ENCODE measurements at places on chromosomes 4 and X.
A peak's percentile ranks its signal among the peaks of the same experiment; 100 is the strongest.

DNA sequence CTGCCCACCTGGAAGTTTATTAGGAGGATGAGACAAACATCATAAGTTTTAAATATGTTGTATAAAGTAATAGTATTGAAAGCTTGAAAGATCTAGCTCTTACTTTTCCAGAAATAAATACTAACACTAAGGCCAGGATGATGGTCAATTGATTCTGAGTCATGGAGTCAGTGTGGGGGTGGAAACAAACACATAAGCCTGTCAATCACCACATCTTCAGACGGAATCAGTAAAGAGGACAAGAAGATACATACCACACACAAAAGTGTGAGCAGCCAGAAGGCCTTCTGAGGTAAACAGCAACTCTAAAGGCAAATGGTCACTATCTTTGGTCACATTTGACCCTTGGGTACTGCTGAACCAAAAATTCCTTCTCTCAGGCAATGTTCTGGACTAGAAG lies 365.0 kb upstream of the RASGEF1B start:
- no peak for DNase-seq

- no peak for DNase-seq
Observed at GRCh38 chrX:125378205-125378604, 58.5 kb downstream of the TEX13C start.

DNA sequence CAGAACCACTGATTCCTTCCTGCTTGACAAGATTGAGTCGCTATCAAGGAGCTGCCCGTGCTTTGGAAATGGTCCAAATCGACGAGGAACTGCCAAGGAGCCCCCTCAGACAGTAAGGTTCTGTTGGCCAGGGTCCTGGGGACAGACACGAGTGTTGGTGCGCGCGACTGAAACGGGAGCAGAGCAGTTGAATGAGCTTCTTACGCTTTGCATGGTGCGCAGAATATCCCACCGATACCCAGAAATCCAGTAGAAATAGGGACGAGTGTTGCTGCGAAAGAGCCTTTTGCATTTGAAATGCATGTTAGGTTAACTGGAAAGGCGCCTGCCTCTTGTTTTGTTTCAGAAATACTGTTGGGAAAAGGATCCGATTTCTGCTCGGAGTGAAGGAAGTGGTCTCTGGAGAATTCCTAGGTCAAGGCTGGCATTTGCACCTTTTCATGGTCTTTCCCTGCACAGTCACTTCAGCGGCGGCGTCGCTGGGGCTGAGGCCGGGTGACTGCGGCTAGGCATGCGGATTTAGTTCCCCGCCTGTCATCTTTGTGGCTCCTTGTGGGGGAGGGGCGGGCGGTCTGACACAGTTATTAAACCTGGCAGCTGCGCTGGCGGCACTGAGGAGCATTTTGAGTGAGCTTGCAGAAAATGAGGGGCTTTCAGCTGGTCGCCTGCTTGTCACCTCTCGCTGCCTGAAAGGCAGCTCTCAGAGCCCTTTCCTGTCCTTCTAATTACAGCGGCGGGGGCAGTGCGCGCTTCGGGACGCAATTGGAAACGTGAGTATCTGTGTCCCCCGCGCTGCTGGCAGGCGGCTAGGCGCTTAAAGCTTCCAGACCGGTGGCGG lies 51.5 kb upstream of the TRIM2 start:
- DNase-seq, result peak; percentile 20

DNA sequence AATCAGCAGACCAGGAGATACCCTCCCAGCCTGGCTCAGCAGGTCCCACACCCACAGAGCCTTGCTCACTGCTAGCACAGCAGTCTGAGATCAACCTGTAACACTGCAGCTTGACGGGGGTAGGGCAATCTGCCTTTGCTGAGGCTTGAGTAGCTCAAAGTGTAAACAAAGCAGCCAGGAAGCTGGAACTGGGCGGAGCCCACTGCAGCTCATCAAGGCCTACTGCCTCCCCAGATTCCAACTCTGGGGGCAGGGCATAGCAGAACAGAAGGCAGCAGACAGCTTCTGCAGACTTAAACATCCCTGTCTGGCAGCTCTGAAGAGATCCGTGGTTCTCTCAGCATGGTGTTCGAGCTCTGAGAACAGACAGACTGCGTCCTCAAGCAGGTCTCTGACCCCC lies 15.1 kb upstream of the GABRA2 start:
- DNase-seq, result no peak

- no peak for DNase-seq
Observed at GRCh38 chrX:14712096-14712495, 160.8 kb downstream of the FANCB start.

- DNase-seq, result no peak
Observed at GRCh38 chr4:183249854-183250253, 70.2 kb downstream of the CLDN22 start.

DNA sequence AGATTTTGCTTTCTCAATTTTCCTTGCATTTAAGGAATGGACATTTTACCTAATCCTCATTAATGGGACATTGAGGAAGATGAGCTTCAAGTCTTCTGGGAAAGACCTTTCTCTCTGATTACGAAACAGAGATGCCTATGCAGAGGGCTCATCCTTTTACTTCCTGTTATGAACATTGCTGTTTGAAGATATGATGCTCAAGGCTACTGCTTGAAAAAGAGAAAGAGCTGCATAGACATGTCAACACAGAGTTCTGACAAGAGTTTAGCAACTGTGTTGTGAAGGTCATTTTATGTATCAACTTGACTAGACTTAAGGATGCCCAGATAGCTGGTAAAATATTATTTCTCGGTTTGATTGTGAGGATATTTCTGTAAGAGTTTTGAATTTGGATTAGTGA lies 13.8 kb upstream of the GNPDA2 start:
- no peak for DNase-seq

DNA sequence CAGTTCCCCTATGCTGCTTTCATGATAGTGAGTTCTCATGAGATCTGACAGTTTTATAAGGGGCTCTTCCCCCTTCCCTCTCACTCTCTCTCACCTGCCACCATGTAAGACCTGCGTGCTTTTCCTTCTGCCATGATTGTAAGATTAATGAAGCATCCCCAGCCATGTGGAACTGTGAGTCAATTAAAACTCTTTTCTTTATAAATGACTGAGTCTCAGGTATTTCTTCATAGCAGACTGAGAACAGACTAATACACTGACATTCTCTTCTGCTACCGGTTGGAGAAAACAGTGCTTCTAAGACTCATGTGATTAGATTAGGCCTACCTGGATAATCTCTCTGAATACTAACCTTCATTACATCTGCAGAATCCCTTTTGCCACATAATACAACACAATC lies 45.4 kb upstream of the TRPC5OS start:
- no peak for DNase-seq

- no peak for DNase-seq
Observed at GRCh38 chr4:110663738-110664444, 41.0 kb upstream of the PITX2 start.

DNA sequence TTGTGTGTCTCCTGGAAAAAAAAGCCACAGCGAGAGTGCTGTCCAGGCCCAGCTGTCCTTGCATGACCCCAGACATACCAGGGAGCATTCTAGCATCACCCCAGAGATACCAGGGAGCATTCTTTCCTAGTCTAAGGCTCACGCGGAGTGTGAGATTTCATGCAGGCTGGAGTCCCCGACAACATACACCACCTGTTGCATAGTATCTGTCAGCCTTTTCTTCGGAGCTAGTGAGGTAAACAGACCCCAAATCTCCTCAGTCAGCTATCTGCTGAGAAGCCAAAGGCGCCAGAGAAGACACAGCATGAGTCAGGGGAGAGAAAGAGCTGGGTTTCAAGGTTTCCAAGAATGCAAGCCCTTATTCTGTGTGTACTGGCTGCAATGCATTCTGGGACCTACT lies 23.1 kb upstream of the ZXDA start:
- no peak for DNase-seq

- no peak for DNase-seq
Observed at GRCh38 chr4:24770667-24771066, 24.7 kb upstream of the SOD3 start.

GRCh38 chrX:113802837-113803236 lies 781.0 kb upstream of the HTR2C start:
- DNase-seq, result no peak

GRCh38 chr4:81131066-81131465 lies 84.0 kb downstream of the PRKG2 start:
- no peak for DNase-seq

- no peak for DNase-seq
Observed at GRCh38 chr4:139223682-139224317, 46.8 kb upstream of the ELF2 start.

- no peak for DNase-seq
Observed at GRCh38 chr4:123547216-123548165, 150.9 kb downstream of the SPRY1 start.

- no peak for DNase-seq
Observed at GRCh38 chr4:102318105-102318504, 27.2 kb downstream of the SLC39A8 start.

DNA sequence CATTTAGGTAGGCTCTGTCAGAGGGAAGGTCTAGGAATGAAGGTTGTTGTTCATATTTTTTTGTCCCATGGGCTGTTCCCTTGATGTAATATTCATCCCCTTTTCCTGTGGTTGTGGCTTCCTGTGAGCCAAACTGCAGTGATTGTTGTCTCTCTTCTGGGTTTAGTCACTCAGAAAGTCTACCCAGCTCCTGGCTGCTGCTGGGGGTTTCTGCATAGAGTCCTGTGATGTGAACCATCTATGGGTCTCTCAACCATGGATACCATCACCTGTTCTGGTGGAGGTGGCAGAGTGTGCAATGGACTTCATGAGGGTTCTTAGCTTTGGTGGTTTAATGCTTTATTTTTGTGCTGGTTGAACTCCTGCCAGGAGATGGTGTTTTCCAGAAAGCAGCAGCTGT lies 122.8 kb downstream of the ZC4H2 start:
- no peak for DNase-seq

DNA sequence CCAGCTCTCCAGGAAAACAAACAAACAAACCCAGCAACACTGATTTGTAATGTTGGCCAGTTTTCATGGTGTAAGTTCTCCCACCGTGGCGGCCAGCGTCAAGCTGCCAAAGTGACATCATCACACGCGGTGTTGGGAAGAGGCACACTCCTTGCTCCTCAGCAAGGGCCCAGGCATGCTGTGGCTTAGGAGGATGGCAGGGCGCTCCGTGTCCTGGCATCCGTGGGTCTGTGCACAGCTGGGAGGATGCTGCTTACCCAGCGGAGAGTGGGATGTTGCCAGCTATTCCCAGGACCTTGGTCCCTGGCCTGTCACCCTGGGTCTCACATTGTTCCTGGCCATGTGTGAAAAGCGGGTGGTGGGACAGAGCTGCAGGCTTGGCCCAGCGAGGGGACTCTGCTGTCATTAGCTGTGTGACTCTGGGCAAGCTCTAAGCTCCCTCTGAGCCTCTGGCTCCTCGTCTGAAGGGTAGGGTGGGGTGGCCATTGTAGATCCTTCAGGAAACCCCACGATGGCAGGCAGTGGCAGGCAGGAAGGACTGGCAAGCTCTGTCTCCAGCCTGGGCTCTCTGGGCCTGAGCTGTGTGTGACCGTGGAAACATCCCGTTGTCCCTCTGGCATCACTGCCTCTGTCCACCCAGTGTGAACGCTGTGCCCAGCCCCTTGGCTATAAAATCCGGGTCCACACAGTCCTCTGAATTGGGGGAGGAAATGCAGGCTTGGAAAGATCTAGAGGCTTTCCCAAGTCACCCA lies 10.8 kb downstream of the PSAPL1 start:
- no peak for DNase-seq

DNA sequence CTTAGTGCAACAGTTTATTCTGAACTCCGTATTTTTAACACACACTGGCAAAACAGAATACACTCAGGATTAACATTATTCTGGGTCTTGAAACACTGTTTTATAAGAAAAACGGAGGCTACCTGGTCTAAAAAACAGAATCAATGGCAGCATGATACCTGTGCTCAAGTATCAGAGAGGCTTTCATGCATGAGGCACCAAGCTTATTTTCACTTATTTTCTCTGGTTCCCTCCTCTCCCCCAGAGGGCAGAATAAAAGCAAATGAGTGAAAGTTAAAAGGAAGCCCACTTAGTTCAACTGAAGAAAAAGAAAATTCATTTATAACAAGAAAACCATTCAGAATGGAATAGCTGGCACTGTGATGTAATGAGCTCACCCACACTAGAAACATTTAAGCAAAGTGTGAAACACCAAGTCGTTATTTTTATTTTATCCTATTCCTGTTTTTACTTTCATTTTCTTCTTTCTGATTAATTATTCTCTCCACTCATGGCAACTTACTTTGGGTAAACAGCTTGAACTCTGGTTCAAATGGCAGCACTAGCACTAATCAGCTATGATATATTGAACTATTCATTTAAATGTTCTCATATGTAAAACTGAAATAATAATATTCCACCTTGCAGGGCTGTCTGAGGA lies 211.8 kb downstream of the PPP3CA start:
- no peak for DNase-seq

- no peak for DNase-seq
Observed at GRCh38 chr4:88706574-88706973, 8.9 kb upstream of the NAP1L5 start.

GRCh38 chr4:168397611-168398169 lies 79.1 kb upstream of the DDX60 start:
- DNase-seq, result no peak

- DNase-seq, result no peak
Observed at GRCh38 chrX:18961686-18962085, 22.2 kb downstream of the PHKA2 start.

- DNase-seq, result no peak
Observed at GRCh38 chr4:152989554-152989970, 53.4 kb downstream of the FHDC1 start.

- DNase-seq, result no peak
Observed at GRCh38 chr4:8515316-8516060, 64.7 kb upstream of the GPR78 start.

DNA sequence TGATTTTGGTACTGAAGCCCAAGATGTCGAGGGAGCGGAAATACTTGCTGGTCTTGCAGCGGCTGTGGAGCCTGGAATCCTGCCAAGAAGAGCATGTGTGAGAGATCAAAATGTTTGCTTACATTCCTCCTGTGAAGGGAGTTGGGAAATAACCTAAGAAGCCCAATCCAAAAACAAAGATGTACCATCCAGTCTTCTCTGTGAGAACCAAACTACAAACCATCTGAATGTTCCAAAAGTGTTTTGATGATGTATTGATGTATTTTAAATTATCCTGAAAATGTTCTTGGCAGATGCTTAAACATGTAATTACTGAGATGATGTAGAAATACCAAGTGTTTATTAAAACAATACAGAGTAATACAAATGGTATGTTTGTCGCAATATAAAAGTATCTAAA lies 10.1 kb upstream of the ADH1A start:
- DNase-seq, result no peak

DNA sequence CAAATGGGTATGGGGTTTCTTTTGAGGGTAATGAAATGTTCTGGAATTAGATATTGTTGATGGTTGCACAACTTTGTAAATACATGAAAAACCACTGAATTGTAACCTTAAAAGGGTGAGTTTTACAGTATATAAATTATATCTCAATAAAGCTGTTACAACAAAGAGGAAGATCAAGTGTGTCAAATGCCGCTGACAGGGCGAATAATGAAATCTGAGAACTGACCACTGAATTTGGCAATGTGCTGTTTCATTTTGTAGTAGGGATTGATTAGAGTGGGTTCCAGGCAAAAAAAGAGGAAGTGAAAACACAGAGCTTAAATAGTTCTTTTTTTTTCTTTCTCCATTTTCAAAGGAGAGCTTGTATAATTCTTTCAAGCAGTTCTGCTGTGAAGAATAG lies 161.1 kb upstream of the NAP1L5 start:
- no peak for DNase-seq

Measured in stimulated activated CD8-positive, alpha-beta memory T cell treated with anti-CD3 and anti-CD28 coated beads, Interleukin-7, amount 100 ng/mL, for 1 hour (primary cell).